ENCODE measurements at places on chromosomes 5 and 9. TPM values are rescaled to one million over a fixed set of nuclear protein-coding genes. Genes with fewer than 3 reads are reported as not detected.

RUSC2 gene
- 112 TPM for total RNA-seq

PTGDS gene
- 145 TPM for total RNA-seq

DNA sequence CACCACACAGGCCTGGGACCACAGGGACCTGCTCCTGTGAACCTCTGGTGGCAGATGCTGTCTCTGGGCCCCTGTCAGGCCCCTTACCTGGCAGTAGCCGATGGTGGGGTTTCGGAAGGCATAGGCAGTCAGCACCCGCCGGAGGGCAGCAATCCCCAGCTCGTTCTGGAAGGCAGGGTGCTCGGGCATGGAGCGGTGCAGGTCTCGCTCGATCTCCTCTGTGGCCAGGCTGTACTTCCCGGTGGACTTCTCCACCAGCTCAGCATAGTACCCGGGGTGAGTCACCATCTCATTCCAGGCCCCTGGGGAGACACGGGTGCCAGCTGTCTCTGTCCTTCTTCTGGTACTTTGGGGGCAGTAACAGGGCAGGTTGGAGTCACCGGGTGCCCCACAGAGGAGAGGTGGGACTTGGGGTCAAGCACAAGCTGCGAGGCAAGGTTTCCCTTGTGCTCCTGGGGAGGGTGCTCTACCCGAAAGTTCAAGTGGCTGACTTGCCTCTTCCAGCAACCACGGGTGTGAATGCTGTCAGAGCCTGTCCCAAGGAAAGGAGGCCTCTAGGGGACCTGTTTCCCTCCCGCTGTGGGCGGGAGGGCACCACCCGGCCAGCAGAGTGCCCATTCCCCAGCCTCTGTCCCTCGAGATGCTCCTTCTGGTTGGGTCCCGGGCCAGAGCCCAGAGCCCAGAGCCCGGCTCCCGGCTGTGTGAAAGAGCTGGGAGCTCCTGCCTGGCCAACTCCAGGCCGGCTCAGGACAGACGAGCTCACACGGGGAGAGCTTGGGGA lies 19.8 kb upstream of the MRNIP start:
- H3K4me1 ChIP-seq: no peaks in the 10 kb centered on the region
- no peak overlapping the region for H3K27ac ChIP-seq
- H3K27me3 ChIP-seq: no peaks in the 10 kb centered on the region
- H3K36me3 ChIP-seq: no peaks in the 10 kb centered on the region
- H3K4me3 ChIP-seq: no peak overlapping the region

- no peaks in the 10 kb centered on the region for H3K36me3 ChIP-seq
- H3K27ac ChIP-seq: no peak overlapping the region
- DNase-seq: no peak
These were observed 23.2 kb upstream of the PSAT1 start for GRCh38 chr9:78273761-78274160.

- no peak for DNase-seq
- H3K27me3 ChIP-seq: no peaks in the 10 kb centered on the region
- H3K4me3 ChIP-seq: no peak overlapping the region
- H3K4me1 ChIP-seq: no peaks in the 10 kb centered on the region
These were observed 4.7 kb downstream of the EGFL7 start for GRCh38 chr9:136667214-136667939.

- no peak overlapping the region for H3K4me3 ChIP-seq
- no peaks in the 10 kb centered on the region for H3K36me3 ChIP-seq
- H3K4me1 ChIP-seq: no peaks in the 10 kb centered on the region
- DNase-seq: peak; percentile 71
These were observed 110.4 kb downstream of the TRPM6 start for GRCh38 chr9:74777136-74777879.

DNA sequence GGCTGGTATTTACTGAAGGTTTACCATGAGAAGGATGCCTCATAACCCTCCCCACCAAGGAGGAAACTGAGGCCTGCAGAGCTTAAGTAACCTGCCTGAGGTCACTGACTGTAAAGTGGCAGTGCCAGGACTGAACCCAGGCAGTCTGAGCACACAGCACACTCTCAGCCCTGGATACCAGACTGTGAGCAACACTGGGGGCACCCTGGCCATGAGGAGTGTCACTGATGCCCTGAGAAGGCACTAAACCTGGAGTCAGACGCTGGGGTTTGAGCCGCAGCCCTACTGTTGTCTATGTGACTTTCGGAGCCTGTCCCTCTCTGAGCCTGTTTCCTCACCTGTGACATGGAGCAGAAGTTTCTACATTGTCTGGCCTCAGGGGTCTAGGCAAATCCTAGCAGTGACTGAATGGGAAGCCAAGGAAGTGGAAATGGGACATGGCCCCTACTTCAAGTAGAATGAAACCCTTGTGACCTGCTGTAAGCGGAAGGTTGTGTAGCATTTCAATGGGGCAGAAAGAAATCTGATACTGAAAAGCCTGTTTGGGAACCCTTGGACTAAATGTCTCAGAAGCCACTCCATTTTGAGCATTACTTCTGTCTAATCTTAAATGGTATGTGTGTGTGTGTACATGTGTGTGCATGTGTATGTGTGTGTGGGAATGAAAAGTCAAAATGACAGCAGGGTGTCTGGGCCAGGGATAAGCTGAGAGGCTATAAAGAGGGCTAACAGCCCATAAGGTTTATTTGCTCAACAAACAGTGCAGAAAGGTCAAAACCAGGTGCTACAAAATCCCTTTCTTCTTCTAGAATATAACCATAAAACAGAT lies 36.0 kb downstream of the B4GALT1 start:
- no peak overlapping the region for H3K27ac ChIP-seq
- no peaks in the 10 kb centered on the region for H3K27me3 ChIP-seq

GRCh38 chr9:469672-470551 lies 255.2 kb downstream of the DOCK8 start:
- H3K4me1 ChIP-seq: peaks cover 4% of the 10 kb centered on the region
- peak overlapping the region; percentile 45 for H3K4me3 ChIP-seq
- H3K36me3 ChIP-seq: no peaks in the 10 kb centered on the region
- peak; percentile 92 for DNase-seq
- no peak overlapping the region for H3K27ac ChIP-seq

All from aorta (tissue), 5 donors.